CD4-positive, alpha-beta T cell treated with Interleukin-12 subunit alpha and Interleukin-12 subunit beta, for 1 hour (primary cell): ENCODE measurements at places on chromosomes 4 and X.

DNA sequence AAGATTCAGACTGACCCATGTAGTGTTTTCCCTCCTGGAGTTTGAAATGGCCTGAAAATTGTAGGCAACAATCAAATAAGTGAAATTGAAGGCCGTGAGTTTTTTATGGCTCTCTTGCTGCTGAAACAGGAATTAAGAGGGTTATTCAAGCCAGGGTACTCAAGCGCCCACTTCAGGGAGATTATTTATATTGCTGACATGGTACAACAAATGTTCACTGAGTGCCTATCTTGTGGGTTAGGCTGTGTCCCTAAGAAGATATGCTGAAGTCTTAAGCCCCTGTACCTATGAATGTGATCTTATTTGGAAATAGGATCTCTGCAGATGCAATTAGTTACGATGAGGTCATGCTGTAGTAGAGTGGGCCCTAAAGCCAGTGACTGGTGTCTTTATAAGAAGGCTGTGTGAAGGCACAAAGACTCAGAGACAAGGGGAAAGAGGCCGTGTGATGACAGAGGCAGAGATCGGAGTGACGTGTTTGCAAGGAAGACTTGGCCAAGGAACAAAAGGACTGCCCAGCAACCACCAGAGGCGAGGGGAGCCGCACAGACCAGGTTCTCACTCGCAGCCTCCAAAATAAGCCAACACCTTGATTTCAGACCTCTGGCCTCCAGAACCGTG, 72.9 kb downstream of the MED28 start:
- DNase-seq, result no peak

DNA sequence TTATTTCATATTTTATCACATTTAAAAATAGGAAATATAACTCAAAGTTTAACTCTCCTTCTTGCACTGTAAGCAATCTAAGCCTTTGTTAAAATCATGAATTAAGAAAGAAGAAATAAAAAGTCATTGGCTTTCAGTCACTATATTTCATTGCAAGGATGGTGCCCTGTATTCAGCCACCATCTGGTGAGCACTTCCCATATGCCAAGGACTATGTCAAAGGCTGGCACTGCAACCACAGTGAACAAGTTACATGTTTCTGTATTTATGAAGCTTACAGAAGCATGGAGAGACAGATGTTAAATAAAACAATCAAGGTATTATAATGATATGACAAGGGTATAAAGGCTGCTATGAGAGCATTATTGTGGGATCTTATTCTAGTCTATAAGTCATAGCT, 68.6 kb downstream of the PRKG2 start:
- DNase-seq, result no peak

GRCh38 chr4:15024386-15024785, 22.1 kb downstream of the CPEB2 start:
- DNase-seq, result no peak

DNA sequence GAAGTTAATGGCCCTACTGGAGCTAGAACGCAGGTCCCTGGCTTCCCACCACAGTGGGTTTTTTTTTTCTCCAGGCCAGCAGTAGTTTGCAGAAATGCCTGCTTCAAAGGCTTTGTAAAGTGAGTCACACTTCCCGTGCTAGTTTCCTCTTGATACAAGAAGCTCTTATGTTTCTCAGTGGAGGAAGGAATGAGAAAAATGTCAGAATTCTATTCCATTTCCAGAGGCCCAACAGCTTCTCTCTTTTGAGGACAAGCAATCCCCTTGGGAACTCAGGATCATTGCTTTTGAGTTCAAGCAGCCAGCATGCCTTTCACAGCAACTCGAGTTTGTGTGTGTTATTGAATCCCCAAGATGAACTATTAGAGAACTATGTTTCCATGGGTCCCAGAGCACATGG, 134.3 kb downstream of the GUCY2F start:
- DNase-seq, result no peak

- no peak for DNase-seq
These were observed 114.0 kb downstream of the ENOX2 start for GRCh38 chrX:130788786-130789581.

- DNase-seq, result no peak
These were observed 27.5 kb downstream of the OR13H1 start for GRCh38 chrX:131571348-131571747.

- peak; percentile 55 for DNase-seq
These were observed 58.0 kb downstream of the SEPTIN11 start for GRCh38 chr4:77007358-77008230.

DNA sequence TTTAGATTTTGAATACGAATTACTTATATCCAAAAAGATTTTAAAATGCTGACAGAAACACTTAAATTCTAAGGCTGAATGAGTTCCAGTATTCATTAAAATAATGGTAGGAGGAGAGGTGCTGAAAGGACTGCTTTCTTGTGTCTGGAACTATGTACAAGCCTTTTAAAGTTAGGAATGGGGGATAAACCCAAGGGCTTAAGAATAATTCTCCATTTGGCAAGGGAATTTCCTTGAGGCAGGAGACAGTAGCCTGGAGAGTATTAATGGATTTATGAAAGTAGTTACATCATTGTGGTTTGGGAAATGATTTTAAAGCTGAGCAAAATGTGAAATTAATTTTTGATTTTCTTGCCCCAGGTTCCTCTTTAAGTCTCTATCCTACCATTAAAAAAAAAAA, 266.5 kb upstream of the KCNIP4 start:
- DNase-seq, result no peak

DNA sequence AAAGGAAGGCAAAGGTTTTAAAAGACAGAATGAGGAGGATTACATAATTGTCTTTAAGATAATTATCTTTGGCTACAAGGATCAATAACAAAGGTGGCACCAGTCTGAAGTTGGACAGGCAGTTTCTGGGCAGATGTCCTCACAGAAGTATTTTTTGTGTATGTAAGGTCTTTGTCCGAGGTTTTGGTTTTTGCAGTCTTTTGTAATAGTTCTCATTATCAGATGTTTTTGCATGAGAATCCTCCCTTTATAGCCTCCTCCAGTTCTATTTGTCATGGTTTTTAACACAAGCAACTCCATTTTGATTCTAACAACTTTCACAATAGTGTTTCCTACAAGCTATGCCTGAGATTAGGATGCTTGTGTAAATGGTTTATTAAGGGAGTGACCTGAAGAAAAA, 286.2 kb downstream of the IL1RAPL2 start:
- no peak for DNase-seq

GRCh38 chrX:54093571-54093970, 49.3 kb upstream of the PHF8 start:
- DNase-seq, result no peak

DNA sequence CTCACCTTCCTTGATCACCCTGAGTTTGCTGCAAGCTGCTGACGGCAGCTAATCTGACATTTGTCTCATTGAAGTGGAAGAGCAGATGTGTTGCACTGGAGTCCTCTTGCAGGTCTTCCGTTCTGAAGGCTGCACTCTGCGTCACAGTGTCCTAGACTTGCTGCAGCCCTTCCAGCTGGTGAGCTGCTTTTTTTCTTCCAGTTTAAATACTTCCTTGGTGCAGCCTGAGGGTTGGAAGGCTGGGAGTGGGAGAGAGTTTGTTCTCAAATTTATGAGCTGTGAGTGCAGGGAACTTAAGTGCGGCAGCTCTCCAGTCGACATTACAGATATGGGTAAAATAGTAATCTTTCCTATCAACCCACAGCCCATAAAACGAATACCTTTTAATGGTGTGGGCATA, 303.6 kb upstream of the FAT1 start:
- no peak for DNase-seq

DNA sequence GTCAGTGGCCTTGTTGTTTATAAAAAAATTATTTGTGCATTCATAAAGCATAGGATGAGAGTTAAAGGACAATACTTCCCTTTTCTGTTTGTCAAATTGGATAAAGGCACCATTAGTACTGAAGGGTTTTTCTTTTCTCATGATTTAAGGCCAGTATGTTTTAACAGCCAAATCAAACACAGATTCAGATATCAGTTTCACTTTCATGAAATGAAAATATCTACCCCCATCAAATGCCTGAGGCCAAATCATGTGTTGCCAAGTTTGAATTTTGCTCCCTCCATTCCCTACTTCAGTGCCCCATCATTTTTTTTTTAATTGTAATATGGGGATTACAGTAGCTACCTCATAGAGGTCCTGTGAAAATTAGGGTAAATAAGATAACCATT, 745.9 kb downstream of the RPA4 start:
- no peak for DNase-seq

- DNase-seq, result peak; percentile 22
These were observed 102.7 kb upstream of the RBPJ start for GRCh38 chr4:26217961-26218676.

GRCh38 chr4:98994474-98995182, 893 bp upstream of the METAP1 start:
- no peak for DNase-seq

GRCh38 chr4:53674903-53675302, 83.6 kb upstream of the LNX1 start:
- no peak for DNase-seq

DNA sequence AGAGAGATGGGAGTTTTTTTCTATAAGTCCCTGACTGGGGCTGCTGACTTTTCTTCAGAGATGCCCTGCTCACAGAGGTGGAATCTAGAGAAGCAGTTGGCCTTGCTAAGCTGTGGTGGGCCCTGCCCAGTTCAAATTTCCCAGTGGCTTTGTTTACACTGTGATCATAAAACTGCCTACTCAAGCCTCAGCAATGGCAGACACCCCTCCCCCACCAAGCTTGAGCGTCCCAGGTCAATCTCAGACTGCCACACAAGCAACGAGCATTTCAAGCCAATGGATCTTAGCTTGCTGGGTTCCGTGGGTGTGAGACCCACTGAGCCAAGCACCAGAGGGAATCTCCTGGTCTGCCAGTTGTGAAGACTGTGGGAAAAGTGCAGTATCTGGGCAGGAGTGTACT, 199.8 kb upstream of the WDFY3 start:
- DNase-seq, result no peak

- DNase-seq, result peak; percentile 51
These were observed 186.5 kb upstream of the RPL34 start for GRCh38 chr4:108433832-108434231.

- DNase-seq, result no peak
These were observed 90.9 kb downstream of the COMMD8 start for GRCh38 chr4:47372561-47372960.

GRCh38 chr4:74293558-74293957, 14.7 kb upstream of the EPGN start:
- DNase-seq, result no peak

- no peak for DNase-seq
These were observed 18.3 kb downstream of the ZNF518B start for GRCh38 chr4:10438924-10439323.

- no peak for DNase-seq
These were observed 99.3 kb upstream of the GRIA3 start for GRCh38 chrX:123084797-123085196.

GRCh38 chr4:46886711-46887110, 22.3 kb downstream of the COX7B2 start:
- DNase-seq, result no peak
